ENCODE measurements at places on chromosomes 2 and 18.

DNA sequence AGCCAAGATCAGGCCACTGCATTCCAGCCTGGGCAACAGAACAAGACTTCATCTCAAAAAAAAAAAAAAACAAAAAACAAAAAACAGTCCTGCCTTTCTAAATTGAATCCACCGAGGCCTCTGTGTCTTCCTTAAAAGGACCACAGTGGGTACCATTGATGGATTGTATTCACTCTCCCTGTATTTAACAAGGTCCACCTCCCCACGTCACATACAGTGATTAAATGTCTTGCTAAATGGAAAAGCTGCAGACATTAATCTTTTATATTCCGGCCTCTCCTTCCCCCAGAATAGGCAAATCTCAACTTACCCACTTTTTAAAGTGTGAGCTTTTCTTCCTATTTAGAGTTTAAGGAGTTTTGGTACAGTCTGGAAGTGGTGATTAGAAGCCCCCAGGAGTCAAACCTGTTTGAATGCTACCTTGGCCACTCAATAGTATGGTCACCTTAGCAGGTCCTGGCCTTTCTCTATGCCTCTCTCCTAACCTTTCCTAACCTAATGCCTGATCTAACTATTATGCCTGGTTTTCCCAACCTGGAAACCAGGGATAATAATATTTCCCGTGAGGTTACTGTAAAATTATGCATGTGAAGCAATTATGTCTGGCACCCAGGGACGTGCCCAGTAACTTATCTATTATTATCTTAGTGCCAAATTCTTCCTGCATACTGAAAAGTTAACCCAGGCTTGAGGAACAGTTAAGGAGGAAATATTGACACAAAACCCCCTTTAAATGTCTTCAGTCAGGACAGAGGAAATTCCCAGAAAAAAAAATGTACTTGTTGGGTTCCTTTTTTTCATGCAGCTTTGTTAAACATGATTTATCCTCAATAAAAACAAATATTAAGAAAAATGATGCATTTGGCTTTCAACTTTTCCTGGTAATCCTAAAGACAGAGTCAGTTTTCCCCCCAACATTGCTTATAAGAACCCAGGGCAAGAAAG is 3.1 kb downstream of the NFE2L2 start:
- no peak for DNase-seq

- no peak for DNase-seq
Measured at GRCh38 chr18:41113885-41114482, 841.0 kb upstream of the PIK3C3 start.

DNA sequence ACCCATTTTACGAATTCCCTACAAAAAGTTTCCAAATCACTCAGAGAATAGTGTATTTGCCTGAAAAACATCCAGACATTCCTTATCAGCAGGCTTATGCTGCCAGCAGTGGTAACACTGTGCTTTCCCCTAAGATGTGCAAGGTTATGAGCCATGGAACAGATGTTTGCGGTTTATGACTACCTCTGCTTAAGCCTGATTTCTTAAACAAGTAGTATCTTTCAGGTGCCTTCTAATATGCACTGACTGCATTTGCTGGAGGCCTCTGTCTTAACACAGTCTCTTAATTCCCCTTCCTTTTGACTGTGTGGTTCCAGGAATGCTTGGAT is 54.8 kb downstream of the CDC42EP3 start:
- no peak for DNase-seq

GRCh38 chr18:70190529-70190928 is 15.0 kb downstream of the RTTN start:
- no peak for DNase-seq

- no peak for DNase-seq
Measured at GRCh38 chr2:38013158-38013752, 62.7 kb downstream of the CYP1B1 start.

DNA sequence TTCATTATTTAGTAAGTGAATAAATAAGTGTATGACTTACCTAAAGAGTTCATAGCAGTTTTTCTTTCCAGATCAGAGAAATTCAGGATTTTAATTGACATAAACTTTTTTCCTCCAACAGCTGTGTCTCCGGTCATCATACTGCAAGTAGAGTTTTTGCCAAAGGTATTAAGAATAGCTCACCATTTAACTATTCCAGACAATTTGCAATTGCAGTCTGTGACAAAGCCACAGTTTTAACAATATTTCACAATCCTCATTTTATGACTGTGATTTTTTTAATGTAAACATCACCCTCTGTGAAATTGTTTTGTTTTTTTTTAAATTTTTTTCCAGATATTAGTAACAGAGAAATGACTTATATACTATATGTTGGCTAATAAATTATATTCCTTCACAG is 199.1 kb downstream of the TRIB2 start:
- DNase-seq: no peak

- DNase-seq: no peak
Measured at GRCh38 chr2:169065864-169066517, 3.4 kb upstream of the DHRS9 start.

DNA sequence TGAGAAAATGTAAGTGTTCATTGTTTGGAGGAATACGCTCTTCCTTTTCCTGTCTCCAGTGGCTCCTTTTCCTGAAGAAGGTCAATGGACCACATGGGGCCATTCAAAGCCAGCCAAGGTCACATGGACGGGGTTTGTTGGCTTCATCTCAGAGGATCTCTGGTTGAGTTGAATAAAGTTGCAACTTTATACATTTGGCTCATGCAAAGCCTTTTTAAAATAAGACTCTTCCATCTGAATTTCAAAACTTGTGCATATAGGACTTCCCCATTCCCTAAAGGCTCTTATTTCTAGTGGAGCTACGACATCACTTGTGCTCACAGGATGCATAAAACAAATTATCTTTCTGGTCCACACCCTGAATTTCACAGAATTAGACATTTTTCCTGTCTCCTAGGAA is 235.5 kb downstream of the CMPK2 start:
- DNase-seq: no peak

- no peak for DNase-seq
Measured at GRCh38 chr2:125516496-125517109, 1139.4 kb upstream of the GYPC start.

All from lower leg skin (tissue), 4 donors.